ENCODE measurements at places on chromosomes 6 and 20.

- peak; percentile 66 for DNase-seq
Measured at GRCh38 chr6:26493258-26493657, 6.8 kb upstream of the BTN1A1 start.

DNA sequence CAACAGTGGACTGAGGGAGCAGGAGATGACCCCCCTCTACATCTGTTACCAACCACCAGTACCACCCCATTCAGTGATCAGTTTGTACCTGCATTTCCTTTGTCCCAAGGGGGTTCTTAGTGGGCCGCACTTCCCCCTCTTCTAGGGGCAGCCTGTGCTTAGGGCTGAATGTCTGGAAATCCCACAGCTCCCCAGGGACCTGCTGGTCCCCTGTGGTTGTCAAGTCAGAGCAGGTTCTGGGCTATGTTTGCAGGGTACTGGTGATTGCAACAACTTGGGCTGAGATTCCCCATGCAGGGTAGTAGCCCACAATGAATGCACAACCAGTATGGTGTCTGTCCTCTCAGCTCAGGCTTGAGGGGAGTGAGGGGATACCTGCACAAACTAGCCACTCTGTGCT is 39.7 kb upstream of the COL10A1 start:
- no peak for DNase-seq

DNA sequence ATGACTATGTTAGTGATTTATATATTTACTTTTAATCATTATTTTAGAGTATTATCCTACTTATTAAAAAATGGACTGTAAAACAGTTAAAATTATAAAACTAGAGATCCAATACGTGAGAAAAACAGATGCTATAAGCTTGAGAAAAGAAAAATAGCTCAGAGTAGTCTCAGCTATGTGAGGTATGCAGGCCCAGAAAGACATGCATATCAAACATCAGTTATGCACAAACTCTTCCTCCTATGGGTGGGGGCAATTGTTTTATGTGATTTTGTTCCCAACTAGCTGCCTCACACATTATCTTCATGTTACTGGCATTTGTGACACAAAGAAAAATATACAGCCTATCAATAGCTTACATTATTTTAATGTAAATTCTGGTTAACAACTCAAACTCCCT is 28.8 kb downstream of the RARS2 start:
- no peak for DNase-seq

DNA sequence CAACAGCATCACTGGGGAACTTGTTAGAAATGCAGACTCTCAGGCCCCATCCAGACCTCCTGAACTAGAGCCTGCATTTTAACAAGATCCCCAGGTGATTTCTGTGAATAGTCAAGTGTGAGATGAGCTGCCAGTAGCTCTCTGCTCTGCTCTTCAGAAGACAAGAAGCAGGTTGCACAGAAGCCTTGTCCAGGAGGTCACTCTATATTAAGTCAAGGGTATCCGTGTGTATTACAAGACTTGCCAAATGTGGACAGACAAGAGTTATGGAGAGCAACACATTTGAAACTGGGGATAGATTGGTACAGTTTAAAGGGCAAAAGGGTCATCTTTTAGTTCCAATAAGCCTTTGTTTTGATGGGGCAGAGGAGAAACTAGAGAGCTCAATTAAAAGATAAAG is 23.2 kb upstream of the RIN2 start:
- no peak for DNase-seq
